ENCODE measurements at places on chromosomes 1 and 21.

- DNase-seq = no peak
These were observed 16.7 kb upstream of the MAGOH start for GRCh38 chr1:53255031-53255430.

- DNase-seq = no peak
These were observed 1.5 kb downstream of the S100A8 start for GRCh38 chr1:153389401-153389800.

DNA sequence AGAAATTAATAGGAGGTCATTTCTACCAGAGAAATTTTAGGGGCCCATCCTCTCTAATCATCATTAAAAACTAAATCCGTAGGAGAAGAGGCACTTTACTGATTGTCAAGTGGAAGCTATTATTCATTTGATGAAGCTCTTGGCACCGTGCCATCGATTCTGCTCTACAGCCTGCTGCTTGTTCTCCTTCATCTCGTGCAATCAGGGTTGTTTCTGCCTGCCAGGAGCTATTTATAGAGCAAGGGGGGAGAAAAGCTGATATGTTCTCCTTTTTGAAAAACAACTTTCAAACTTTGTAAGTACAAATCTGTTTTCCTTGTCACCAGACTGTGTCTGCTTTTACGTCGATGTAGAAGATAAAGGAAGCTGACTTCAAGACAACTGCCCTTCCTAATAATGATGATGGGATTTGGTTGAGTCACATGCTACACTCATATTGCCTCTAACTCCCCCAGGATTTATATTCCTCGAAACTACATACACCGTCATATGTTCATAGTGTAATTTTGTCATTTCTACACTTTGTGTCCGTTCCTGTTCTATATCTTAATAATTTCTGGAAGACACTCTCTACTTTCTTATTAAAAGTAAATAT lies 169.6 kb upstream of the LHX8 start:
- no peak for DNase-seq

- DNase-seq = no peak
These were observed 120.4 kb upstream of the PTGFR start for GRCh38 chr1:78370356-78370755.

Data from CD4-positive, alpha-beta T cell treated with Interleukin-17A for 1 hour (primary cell).